ENCODE measurements at places on chromosomes 13 and 19.

DNA sequence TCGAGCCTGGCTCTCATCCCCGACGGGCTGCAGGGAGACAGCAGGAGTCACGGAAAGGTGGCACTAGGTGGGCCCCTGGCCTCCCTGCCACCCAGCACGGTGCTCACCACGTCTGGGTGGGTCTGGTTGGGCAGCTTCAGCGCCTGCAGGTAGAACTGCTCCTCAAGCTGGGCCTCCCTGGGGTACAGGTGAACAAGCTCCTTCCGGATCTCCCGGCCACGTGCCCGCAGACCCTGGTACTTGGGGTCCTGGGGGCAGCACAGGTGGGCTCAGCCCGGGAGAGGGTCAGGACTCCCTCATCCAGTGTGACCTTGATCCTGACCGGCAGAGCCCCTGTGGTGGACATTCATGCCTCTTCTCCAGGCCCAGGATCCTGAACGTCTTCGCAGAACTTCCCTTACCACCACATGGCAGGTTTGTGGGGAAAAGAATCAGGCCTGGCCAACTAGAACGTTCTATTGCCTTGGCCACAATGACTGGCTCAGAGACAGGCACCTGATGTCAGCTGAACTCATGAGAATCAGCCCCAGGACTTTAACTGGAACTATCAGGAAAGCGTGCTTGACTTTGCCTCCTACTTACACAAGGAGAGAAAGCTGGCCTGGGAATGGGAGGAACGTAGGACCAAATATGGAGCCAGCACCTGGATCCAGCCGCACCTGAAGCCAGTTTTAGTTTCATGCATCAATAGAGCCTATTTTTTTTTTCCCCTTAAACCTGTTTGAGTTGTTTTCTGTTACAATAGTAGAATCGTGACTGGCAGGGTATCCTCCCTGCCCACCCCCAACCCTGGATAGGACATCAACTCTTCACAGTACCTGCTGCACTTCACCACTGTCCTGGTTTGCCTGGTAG, 8.9 kb downstream of the SARS2 start:
- no peak for DNase-seq

- DNase-seq = no peak
These were observed 2.2 kb upstream of the RAB11B start for GRCh38 chr19:8387688-8388611.

DNA sequence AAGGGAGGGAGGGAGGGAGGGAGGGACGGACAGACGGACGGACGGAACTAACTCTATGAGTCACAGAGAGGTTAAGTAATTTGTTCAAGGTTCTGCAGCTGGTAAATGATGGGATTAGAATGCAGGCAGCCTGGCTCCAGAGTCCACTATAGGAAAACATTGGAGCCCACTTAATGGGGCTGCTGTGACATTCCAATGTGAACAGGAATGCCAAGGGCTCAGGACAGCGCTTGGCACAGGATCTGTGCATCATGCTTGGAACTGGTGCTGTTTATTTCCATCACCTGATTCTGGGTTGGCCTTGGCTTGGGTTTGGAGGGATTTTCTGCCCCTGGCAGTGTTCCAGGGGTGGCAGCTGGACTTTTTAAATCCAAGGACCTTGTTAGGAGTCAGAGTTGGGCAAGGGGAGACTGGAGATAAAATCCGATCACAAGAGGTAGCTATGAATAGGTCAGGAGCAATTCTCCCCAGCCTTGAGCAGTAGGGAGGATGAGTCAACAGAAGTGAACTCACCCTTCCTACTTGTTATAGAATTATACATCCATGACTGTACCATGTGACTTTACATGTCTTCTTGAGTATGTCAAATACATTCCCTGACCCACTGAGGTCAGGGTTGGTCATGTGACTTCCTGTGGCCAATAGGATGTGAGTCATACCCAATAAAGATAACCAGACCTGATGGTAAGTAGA, 7.8 kb upstream of the HIF3A start:
- DNase-seq = no peak

DNA sequence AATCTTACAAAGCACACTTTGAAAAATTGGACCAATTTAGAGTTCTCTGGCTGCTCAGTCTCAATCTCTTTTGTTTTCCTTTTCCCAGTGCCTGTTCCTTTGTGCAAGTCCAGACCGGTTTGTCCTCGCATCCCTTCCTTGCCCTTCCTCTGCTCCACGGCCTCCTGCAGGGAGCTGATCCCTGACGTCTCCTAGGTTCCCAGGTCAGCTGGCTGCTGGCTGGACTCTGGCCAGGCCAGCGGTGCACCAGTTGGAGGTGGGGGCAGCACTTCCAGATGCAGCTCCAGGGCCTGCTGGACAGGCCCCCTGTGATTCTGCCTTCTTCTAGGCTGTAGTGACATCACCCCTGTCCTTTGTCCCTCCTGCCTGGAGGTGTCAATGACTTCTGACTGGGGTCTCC, 44.0 kb upstream of the KPNA3 start:
- DNase-seq = no peak

DNA sequence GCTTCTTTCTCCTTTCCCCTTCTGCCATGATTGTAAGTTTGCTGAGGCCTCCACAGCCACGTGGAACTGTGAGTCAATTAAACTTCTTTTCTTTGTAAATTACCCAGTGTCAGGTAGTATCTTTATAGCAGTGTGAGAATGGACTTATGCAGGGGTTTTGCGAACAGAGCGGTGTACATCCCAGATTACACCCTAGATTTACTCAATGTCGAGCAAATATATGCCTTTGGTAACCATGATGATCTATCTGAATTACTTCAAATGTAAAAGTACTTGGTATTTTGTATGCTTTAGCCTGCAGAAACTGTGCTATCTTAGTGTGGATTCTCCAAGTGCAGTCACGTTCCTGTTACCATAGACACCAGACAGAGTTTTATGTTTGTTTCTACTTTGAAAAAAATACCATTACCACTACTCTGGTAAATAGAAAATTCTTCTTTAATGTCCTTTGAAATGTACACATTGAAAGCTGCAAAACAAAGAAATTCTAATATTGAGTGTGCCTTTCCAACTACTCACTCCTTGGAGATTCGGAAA, 510.4 kb upstream of the ARGLU1 start:
- no peak for DNase-seq

- no peak for DNase-seq
These were observed 5.6 kb downstream of the NDUFS7 start for GRCh38 chr19:1389033-1389940.

GRCh38 chr13:21676611-21677021, 5.7 kb downstream of the FGF9 start:
- no peak for DNase-seq

- DNase-seq = no peak
These were observed 173.0 kb downstream of the OLFM4 start for GRCh38 chr13:53201454-53202225.

- DNase-seq = no peak
These were observed 7.8 kb upstream of the SIGLECL1 start for GRCh38 chr19:51242881-51243630.

- DNase-seq = no peak
These were observed 22.2 kb downstream of the SPATA13 start for GRCh38 chr13:24182703-24183081.

GRCh38 chr19:10086591-10087192, 575 bp downstream of the SHFL start:
- no peak for DNase-seq
